GM20000 (cell line): ENCODE measurements at places on chromosomes 12 and 14.

- DNase-seq, result no peak
Observed at GRCh38 chr12:12620730-12621315, 9.1 kb downstream of the CREBL2 start.

GRCh38 chr14:87461704-87462103, 531.3 kb downstream of the GALC start:
- DNase-seq, result no peak

GRCh38 chr14:103817595-103817994, 29.8 kb downstream of the PPP1R13B start:
- no peak for DNase-seq

DNA sequence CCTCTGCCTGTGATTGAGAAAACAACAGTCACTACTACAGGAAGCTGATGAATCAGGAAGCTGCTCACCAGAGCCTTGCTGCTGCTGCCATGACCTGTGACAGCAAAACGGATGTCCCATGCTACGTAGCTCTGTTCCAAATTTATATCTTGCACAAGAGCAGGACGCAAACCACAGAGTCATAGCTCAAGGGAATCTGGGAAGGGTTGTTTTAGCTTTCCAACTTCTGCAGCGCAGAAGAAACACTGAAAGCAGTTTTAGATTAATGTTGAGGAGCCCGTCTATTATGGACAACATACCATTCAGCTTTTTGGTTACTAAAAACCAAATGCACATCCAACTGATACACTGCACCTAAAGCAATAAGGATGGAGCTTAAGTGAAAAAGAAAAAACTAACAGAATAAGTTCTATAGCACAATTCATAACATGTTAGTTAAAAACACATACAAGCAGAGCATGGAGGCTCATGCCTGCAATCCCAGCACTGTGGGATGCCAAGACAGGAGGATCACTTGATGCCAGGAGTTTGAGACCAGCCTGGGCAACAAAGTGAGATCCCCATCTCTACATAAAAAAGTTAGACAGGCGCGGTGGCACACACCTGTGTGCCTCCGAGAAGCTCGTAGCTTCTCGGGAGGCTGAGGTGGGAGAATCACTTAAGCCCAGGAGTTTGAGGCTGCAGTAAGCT, 1.7 kb upstream of the ANKRD33 start:
- peak; percentile 48 for DNase-seq

DNA sequence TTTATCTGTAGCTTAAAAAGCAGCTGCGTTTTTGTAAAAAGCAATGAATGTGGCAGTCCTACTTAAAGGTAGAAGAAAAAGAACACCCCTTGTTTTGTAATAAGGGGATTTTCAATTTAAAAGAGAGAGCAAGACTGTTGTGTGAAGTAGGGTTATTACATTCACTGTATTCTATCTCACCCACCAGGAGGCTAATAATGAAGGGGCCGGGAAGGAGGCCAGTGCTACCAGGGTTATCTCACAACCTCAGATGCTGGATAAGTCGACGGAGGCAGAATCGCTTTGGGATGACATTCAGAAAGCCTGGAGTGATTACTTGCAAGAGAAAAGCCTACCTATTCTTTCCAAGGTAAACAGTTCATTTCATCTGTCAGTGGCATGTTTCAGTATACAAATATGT, 97.7 kb downstream of the RMST start:
- DNase-seq, result no peak

- peak; percentile 53 for DNase-seq
Observed at GRCh38 chr14:91509083-91509877, 830 bp downstream of the PPP4R3A start.

GRCh38 chr12:120413901-120414695, 23.8 kb upstream of the COX6A1 start:
- no peak for DNase-seq

DNA sequence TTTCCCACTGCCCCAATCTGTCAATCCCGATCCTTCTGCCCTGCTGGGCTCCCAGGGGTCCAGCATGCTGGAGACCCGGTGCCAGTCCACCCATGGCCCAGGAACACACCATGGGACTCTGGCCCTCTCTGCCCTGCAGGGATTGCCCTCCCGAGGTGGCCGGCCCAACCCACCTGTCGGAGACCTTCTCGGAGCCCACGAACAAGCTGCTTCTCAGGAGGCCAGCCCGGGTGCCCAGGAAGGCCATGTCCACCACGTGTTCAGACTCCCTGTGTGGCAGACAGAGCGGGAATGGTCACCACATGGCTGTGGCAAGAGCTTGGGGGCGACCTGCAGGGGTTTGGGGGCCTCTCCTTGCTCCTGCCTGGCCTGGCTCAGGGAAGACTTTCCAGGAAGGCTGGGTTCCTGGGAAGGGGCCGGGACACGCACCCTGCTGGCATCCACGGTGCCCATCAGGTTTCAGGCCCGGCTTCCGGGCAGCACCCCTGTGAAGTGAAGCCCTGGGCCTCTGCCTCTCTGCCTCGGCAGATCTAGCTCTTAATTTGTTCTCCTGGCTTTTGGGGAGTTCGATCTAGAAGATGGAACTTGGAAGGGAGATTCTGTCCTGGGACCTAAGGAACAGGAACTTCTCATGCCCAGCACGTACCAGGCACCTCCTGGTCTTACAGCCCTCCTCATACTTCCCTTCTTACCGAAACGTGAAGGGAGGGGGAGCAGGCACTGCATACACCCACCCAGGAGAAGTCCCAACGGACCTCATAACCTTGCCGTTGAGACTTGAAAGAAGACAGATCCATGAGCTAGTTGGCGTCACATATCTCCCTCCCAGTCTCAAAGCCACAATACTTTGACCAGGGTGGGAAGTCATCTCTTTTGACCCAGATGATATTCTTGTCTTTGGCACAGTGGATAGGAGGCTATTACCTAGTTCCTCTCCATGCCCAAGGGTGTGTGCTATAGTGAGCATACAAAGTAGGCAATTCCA, 26.3 kb downstream of the LRTM2 start:
- no peak for DNase-seq

DNA sequence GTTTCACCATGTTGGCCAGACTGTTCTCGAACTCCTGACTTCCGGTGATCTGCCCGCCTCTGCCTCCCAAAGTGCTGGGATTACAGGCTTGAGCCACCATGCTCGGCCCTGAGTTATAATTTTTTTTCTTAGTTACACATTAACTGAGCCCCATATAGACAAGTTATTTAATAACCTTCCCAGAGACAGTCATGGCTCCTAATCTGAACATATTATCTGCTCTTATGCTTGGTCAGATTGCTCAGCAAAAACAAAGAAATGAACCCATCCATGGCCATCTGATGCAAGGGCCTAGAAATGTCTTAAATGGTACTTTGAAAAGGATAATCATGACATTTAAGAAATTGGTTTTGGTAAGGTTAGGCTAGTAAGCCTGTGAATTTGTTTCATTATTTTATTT, 13.0 kb downstream of the SAMD15 start:
- DNase-seq, result no peak

GRCh38 chr12:91918431-91918830, 227.2 kb downstream of the BTG1 start:
- no peak for DNase-seq

DNA sequence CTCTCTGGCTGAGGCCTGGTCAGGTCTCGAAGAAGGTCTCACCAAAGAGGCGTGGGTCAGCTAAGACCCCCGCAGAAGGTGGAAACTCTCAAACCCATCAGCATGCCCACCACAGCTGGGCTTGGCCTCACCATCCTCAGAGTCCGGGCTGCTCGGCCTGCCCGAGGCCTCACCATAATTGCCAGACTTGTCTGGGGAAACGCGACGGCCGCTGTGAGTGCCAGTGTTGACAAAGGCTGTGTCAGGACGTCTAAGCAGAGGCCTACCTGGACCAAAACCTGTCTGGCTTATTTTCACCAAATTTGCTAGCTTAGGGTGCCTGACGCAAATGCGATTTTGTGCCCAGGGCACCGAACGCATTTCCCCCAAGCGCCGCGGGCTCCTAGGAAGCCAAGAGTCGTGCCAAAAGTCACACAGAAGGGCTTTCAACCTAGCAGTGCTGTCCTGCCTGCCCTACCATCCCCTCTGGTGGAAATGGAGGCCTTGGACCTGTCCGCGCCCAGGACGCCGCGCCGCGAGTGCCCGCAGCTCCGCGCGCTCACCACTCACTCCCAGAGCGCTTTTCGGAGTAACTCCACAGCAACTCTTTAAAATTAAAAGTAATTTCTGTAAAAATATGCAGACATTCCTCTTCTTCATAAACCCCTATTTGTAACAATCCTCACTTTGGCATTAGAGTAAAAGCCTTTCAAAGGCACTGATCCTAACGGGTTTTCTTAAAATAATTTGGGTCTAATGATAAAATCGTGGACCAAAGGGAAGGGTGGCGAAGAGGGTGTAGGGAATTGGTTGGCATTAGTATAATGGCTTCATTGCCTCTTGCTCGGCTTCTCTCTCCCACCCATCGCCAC, 1.2 kb upstream of the ALX1 start:
- no peak for DNase-seq

DNA sequence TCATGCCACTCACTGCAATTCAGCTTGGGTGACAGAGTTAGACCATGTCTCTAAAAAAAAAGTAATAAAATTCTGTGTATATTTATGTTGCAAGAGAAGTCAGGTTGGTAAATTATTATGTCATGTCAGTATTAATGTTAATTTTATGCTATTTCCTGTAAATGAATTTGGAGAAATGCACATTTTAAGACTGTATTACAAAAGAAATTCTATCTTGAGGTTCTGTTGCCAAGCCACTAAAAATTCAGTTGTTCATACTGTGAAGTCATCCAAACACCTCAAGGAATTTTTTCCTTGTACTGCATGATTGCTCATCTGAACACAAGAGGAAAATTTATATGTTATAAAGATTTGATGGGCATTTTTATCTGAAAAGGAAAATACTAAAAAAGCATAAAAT, 23.3 kb upstream of the HMGA2 start:
- no peak for DNase-seq

- DNase-seq, result peak; percentile 68
Observed at GRCh38 chr14:22391908-22392565, 197.0 kb downstream of the DAD1 start.

DNA sequence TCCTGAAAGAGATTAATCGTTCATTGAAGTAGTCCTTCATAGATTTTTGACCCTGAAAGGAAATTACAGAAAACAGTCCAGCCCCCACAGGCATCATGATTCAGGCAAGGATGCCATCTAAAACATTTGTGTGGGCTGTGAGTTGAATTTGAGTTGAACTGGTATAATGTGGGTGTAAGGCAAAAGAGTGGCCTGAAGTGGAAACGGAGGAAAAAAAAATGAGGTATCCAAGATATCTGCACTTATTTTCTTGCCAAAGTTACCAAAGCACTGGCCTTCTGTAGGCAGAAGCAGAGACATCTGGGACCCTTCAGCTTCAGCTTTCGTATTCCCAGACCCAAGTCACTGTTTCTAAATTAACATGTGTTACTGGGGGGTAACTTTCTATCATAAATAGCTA, 105.1 kb upstream of the DIO2 start:
- DNase-seq, result no peak
